Mesothelial cell of epicardium (in vitro differentiated cells): ENCODE measurements at places on chromosomes 4 and X.

GRCh38 chr4:39433878-39434492, 24.7 kb downstream of the RPL9 start:
- no peak for DNase-seq

- DNase-seq: no peak
Observed at GRCh38 chr4:6390356-6390755, 82.1 kb downstream of the PPP2R2C start.

DNA sequence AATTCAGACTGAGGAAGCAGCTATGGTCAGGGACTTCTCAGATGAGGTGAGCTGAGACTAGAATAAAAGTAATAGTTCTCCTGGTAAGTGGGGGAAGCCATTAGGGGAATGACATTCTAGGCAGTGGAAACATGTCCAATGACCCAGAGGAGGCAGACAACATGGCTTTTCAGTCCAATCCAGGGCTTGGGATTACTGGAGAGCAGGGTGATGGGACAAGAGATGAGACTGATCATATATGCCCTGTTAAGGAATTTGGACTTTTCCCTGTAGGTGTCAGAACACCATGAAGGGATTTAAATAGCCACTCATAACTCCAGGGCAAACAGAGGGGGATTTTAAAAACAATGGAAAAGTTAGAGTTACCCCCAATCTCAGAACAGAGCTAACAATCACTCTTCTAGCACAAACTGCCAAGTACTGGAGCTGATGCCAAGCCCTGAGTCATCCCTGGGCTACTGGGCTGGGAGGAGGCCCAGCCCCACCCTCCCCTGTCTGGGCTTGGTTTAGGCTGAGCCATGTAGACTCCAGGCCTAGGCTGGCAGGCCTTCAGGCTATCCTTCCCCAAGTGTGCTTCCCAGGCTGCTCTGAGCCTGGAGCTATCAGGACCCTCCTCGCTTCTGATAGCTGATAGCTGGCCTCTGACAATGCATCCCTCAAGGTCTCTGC, 22.7 kb upstream of the MSN start:
- DNase-seq: no peak

DNA sequence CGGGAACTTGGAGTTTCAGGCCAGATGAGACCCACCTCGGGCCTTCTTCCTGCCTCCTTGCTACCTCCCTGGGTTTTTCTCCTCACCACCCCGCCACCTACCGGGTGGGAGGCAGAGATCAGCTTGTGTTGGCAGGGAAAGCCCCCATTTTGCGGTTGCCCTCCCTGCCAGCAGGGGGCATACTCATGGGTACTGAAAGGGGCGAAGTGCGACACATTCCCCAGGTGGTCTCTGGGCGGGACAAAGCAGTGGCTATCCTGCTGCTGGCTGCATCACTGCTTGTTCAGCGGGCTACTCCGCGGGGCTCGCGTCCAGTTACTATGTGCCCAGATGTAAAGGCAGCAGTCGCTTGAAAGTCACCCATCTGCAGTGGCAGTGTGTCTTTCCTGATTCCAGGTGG, 330.3 kb downstream of the PDHA2 start:
- no peak for DNase-seq

DNA sequence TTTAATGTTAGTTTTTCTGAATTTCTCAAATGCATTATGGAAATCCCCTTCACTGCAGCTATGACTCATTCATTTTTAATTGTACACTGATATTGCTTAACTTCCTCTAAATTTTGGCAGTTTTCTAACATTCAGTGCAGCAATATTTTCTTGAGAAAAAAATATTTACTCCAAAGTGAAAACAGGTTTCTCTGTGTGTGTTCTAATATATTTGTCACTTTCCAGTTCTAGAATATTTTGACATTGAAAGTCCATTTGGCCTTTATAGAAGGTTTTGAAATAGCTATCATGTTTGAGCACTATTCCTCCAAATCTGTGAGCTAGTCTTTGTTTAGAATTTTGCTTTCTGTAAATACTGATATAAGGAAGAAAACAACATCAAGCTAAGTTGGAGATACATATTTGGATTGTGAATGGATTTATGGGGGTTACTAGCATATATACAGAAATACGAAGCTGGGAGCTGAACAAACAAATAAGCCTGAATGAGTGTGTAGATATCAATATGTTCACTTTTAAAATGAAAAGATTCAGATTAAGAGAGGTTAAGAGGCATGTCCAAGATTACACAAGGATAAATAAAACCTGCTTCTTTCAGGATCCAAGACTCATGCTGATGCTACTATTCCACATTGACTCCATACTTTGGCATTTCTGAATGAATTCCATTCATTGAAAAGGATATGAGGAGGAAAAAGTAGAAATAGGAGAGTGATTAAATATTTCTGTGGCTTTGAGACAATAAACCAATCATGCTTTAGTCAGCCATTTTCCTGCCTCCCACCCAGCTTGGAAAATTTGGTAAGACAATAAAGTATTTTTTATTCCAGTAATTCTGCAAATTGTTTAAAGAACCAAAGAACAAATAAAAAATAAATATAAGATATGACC, 57.3 kb upstream of the SLIT2 start:
- DNase-seq: no peak

DNA sequence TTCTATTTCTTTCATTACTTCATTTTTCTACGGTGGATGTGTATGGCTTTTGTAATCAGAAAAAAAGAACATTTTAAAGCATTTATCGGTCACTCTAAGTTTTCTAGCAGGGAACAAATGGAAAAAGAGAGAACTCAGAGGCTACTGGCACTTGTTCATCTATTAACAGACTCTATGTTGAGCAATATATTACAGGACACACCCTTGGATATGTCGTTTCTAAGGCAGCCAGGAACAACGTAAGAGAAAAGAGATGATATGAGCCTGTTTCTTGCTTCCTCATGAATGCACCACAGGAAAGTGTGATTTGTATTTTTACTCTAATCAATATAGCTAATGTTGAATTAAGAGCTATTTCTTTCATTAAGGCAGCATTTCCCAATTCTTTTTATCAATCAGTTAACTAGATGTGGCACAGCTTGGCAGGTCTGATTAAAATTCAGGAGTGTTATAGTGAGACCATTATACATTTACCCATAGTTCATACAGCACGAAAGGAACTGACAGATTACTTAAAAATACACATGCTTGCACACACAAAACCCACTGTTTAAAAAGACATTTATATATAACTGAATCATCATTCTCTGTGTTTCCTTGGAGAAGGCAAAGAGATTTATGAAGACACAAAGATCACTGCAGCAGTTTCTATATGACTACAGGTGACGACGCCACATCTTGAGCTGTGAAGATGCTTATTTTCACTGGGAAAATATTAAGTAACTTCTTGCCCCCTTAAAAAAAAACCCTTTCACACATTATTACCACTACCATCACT, 13.0 kb downstream of the RAB9B start:
- DNase-seq: no peak

DNA sequence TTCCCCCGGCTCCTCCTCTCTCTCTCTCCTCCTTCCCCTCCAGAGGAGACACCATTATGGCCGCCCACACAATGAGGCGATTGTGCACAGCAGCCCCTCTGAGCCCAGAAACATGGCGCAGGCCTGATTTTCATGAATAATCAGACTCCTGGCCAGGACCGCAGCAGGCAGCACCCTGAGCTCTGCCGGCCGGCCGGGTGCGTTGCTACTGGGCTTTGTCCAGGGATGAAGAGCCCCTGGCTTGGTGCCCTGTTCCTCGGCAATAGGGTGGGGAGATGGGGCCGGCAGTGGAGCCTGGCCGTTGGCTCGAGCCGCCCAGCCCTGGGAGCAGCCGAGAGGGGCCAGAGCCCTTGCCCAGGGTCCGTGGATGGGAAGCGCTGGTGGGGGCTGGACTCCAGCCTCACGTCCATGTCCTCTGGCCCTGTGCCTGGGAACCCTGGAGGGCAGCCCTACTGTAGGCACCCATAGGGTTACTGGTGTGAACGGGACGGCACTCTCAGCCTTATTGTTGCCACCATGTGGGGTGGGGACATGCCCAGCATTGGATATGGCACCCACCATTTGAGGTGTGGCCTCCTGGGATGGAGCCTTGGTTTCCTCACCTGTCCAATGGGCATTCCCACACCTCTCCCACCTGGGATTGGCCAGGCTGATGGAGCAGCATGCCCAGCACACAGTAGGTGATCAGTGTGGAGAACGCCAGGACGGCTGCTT, 103.0 kb downstream of the SORCS2 start:
- DNase-seq: no peak

- no peak for DNase-seq
Observed at GRCh38 chr4:35038079-35038805, 1206.1 kb downstream of the ARAP2 start.

DNA sequence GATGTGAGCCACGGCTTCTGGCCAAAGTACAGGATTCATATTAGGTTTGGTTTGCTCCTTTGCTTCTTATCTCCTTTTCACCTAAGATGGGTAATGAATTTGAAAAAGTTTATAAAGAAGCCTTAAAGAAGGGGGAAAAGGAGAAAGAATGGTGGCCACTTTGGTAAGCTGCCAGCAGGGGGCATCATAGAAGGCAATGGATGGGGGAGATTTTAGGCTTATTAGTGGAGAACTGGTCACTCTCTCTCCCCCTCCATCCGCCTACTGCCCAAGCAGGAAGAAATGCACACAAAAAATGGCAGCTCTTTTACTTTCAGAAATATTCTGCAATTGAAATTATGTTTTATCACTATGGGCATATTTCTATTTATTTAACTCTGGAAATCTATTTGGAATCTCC, 32.0 kb downstream of the SPARCL1 start:
- no peak for DNase-seq

DNA sequence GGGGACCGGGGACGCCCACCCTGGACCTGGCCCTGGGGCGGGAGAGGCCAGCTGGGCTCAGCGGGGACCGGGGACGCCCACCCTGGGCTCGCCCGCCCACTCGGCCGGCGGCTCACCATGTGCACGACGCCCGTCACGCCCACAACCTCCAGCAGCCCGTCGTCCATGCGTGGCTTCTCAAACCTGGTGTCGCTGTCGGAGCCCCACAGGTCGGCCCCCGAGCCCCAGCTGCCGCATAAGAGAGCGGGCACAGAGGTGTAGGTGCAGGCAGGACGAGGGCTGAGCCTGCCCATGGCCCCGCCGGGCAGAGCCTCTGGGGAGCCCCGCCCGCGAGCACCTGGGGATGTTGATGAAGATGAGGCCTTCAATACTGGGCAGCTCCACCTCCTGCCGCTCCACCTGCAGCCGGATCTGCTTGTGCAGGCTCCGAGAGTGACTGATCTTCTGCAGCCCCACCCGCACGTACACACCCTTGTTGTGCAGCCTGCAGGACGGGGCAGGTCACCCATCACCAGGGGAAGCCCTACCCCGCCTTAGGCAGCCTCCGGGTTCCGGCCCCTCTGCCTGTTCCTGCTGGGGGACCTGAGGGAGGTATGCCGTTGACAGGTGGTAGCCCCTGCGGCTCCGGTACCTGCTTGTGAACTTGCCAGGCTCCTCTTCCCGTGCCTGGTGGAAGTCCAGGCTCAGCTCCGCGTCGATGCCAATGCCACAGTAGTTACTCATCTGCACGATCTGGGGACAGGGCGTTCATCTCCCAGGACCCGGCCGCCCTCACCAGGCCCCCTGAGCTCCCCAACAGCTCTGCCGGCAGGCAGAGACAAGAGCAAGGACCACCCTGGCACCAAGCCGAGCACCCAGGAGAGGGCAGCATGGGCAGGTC, 11.8 kb downstream of the DGKQ start:
- DNase-seq: no peak

DNA sequence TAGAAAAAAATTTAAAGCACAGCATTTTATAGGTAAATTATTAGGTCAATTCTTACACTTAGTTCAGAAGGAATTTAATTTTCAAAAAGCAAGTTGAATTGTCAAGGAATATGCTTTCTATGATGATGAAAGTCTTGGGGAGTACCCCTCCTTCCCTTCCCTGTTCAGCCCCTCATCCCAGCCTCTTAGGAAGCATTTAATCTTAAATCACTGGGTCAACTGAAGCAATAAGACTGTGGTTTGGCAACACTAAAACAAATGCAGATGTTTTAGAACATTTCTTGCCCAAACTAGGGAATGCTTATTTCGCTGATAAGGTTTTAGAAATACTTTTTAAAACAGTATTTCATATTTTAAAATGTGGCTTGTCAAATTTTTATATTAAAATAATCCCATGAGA, 19.1 kb upstream of the ARSJ start:
- no peak for DNase-seq

GRCh38 chr4:109816082-109816442, 500 bp downstream of the GAR1 start:
- DNase-seq: no peak
